Stimulated activated CD4-positive, alpha-beta T cell treated with anti-CD3 and anti-CD28 coated beads, Interleukin-1b, Interleukin-23, amount 100 ng/mL, for 1 hour (primary cell): ENCODE measurements at places on chromosomes 2 and 18.

DNA sequence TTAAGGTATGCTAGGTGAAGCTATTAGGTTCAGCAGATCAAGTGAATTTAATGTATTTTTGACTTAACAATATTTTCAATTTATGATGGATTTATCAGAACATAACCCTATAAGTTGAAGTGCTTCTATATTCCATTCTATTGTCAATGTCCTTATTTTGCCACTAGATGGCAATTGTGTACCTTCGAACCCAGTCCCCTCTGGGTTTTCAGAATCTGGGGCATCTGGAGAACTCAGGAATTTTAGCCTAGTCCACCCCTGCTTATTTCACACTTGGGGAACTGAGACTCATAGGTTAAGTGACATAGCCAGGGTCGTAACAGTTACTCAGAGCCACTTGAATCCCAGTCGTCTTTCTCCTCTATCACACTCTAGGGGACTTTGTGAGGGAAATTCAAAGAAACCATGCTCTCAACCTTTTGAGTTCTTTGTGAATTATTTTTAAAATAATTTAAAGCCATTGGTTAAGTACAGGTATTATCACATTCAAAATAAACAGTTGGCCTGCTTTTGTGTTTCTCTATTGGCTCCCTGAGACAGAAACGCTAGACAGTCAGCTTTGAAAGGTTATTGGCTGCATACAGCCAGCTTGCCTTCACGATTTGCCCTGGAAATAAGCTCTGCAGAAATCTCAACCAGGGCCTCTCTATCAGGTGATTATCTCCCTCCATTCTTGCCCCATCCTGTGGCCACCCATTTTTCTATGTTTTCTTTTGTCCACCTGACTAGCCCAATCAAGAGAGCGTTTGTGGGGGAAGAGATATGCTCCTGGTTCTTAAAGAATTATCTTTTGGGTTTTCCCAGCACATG is 145.0 kb downstream of the TTC27 start:
- no peak for DNase-seq

DNA sequence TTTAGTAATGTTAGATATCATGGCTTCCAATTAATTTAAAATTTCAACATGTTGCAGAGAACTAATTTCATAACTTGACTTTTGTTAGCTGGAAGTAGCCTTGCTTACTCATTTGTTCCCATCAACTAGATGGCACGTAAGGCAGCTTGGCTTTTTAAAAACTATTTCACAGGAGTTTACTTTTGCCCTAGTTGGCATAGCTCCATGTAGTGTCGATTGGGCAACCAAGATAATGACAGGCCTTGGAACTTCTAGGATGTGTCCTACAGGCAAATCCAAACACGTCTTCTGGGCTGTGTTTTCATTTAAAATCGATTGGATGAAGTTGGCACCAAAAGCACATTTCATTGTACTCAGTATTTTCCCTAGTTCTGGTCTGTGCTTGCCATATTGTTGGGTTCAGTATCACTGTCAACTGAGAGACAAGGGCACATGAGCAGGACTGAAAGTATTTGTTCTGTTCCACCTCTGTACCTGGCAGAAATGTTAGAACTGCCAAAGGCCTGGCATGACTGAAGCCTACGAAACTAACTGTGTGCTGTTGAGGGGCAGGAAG is 29.4 kb downstream of the HADHB start:
- no peak for DNase-seq

DNA sequence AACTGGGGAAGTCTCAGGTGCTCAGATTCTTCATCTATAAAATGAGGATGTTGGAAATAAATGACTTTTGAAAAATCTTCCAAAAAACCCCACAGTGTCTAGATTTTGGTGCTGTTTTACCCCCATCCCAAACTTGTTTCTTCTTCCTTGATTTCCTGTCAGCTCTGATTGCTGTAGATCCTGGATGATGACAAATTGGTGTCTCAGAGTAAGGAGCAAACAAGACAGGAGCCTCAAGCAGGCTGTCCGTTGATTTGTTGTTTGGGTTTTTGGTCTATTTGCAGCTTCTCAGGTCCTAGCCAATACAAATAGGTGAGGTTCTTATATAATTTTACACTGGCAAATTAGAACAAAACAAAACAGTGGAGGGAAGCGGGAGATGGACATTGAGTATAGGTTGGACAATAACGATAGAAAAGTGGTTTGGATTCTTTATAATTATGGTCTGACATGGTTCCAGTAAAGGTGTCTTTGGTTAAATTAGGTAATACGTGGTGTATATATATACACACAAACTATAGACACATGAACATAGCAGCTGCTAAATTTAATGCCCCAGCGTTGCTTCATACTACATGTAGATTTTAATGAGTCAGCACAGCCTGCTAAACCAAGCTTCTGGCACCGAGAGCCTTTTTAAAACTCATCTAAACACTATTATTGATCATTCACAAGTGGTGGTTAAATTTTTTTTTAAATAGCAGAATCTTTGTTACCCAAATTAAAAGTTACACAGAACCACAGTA is 142.5 kb downstream of the FMNL2 start:
- DNase-seq, result no peak

GRCh38 chr2:23940718-23941620 is 706 bp downstream of the UBXN2A start:
- peak; percentile 21 for DNase-seq

DNA sequence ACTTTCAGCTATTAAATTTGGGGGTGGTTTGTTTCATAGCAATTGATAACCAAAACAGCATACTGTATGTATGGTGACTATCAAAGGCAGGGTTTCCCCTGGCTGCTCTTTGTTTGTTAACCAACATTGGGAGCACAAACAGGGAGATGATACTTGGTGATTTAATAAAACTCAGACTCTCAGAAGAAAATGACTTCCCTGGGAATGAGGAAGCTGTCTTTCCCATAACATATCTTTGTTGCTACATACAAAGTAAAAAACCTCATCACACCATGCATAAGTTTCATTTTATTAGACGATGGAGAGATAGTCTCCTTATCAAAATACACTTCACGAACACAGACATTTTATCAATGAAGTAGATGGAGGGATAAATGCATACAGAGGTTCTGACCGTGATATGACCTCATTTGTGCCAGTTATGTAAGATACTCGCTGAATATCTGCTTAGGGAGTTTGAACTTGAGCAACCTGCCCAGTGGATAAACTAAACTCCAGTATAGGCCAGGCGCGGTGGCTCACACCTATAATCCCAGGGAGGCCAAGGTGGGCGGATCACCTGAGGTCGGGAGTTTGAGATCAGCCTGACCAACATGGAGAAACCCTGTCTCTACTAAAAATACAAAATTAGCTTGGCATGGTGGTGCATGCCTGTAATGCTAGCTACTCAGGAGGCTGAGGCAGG is 3.8 kb upstream of the NFE2L2 start:
- no peak for DNase-seq

- DNase-seq, result no peak
Measured at GRCh38 chr2:12867631-12868287, 151.0 kb downstream of the TRIB2 start.

DNA sequence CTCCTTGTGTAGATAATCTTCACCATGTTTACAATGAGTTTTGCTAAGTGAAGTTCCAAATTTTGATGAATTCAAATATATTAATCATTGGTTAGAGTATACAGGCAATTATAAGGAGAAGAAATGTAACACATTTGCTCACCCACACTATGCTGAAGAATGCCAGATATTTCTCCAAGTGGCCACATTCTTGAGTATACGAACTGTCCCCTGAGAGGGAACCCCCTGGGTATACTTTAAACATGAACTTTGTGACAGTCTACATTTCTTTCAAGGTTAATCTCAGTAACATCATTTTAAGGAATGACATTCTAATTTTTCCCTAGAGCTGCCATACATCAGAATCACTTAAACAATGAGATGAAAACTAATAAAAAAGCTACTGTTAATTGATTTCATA is 39.8 kb upstream of the CDKL4 start:
- DNase-seq, result no peak

GRCh38 chr2:206979922-206980321 is 40.6 kb downstream of the CPO start:
- no peak for DNase-seq

DNA sequence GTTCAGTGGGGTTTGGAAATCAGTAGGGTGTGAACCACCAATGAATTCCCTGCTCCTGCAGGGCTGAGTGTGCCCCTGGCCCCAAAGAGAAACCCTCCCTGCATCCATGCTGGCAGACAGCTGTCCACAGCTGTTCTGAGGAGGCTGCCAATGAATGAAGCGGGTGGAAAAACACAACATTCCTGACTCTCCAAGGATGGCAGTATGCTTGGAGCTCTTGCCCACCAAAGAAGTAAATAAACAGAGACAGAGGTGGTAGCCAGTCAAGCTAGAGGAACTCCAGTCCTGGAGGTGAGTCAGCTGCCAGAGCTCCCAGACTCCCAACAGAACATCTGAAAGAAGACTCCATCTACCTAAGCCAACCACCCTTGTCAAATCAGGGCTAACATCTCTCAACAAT is 6.2 kb downstream of the ZBTB7C start:
- no peak for DNase-seq

DNA sequence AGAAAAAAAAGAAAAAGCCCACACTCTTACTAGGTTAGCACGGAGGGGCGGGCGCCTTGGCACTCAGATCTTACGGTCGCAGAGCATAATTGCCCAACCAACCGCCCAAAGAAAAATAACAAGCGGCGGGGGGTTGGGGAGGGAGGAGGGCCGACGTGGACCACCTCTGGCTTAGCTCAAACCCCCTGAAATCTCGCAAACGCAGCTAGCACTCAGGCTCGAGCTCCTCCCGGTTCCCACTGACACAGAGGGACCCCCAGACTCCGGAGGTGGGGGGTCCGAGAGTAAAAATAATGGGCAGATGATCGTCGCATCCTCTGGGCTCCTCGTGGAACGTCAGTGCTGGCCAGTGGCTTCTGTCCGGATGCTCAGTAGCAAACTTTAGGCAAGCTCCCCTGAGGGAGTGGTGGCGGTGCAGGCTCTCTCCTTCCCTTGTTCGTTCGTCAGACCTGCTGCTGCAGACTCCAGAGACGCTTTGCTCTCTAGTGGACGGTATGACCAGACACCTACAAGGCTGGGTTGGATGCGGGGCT is 12.0 kb downstream of the CATIP start:
- no peak for DNase-seq

DNA sequence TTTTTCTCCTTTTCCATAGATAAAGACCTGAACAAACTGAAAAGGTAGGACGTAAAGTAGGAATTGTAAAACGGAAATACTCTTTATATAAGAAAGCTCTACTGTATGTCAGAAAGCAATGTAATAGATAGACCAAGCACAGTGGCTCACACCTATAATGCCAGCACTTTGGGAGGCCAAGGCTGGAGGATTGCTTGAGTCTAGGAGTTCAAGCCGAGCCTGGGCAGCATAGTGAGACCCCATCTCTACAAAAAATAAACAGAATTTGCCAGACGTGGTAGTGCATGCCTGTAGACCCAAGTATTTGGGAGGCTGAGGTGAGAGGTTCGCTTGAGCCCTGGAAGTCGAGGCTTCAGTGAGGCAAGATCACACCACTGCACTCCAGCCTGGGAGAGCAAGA is 7.6 kb downstream of the ZNF397 start:
- no peak for DNase-seq

DNA sequence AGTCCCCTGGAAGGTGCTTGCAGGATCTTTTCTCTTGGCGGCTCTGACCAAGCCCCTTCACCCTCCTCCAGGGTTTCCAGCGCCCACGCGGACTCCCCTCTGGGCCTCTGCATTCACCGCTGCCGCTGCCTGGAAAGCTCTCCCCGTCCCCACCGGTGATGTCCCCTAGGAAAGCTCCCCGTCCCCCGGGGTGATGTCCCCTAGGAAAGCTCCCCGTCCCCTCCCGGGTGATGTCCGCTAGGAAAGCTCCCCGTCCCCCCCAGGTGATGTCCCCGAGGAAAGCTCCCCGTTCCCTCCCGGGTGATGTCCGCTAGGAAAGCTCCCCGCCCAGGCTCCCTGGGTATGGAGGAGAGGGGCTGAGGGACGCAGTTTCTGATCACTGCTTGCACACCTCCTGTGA is 27.9 kb downstream of the ZAP70 start:
- no peak for DNase-seq

DNA sequence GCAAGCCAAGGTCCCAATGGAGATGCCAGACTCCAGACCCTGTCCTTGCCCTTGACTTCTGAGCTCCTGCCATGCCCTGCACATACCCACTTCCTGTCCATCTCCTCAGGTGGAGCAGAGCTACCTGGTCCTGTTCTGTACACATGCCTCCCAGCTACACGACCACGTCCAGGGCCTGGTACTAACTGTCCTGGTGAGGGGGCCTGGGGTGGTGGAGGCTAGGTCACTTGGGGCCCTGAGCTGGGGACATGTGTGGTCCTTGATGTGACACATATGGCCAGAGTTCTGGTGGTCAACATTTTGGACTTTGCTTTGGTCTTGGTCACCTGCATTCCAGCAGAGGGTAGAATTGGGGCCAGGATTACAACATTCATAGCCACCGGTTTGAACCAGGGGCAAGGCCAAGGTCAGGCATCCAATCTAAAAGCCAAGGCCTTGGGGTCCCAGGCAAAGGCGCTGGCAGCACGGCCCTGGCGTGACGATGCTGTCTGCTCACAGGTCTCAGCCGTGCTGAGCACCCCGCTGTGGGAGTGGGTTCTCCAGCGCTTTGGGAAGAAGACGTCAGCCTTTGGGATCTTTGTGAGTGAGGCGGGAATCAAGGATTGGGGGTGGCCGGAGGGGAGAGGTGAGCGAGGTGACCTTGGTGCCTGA is 12.6 kb downstream of the MFSD2B start:
- no peak for DNase-seq

DNA sequence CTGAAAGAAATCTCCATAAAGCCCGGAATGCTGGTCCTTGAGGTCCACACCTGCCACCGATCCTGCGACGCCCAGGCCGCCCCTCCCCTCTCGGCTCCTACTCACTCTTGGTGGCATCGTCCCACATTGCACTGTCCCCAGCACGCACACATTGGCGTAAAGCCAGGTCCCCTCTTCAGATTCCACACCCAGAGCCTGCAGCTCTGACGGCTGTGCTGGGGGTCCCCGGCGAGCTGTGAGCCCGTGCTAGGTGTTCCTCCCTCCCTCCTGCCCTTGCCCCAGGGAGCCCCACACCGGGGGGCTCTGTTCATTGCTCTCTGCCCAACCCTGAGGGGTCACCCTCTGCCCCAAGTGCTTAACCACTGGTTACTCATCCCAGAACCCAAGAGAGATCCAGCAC is 8.5 kb downstream of the TPO start:
- DNase-seq, result no peak

DNA sequence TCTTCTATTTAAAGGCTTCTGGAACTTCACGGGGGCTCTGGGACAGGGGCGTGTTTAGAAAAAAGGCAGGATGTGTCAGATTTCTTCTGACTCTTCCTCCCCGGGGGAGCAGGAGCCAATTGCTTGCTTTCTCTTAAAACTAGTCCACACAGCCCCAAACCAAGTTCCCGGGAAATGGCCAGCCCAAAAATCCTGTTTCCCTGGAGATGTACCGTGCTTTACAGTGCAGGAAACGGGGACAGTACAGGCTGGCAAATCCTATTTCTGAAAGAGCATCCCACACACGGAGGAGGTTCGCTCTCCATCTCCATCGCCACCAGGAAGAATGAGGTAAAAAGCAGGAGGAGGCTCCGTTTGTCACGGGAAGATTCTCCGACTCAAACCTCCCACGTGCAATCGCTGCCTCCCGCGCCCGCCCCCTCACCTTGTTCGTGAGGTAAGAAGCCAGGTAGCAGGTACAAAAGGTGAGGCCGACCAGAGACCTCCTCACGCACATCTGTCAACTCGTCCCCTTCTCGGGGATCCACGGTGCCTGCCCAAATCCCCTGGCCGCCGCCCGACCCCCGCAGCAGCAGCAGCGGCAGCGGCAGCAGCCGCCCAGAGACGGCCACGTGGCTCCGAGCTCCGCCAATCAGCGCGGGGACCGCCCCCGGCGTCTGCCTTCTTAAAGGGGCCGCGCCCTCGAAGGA is 15.6 kb upstream of the RIOK3 start:
- peak; percentile 60 for DNase-seq
